ENCODE measurements at places on chromosomes 2 and 18. TPM values are rescaled to one million over a fixed set of nuclear protein-coding genes. Genes with fewer than 3 reads are reported as not detected.

DNA sequence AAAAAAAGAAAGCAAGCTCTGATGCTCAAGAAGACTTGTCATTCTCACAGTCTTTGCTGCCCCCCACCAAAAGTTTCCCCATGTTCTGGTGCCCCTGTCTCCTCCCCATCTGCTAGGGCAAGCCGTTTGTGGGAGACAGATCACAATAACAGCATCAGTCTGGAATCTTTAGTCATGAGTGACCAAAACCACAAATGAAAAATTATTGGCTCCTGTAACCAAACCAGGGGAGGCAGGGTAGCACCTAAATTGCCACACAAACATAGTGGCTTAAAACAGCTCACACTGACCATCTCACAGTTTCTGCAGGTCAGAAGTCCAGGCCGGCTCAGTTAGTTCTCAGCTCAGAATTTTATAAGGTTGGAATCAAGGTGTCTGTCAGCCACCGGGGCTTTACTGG lies 9.1 kb upstream of the B3GNT7 start:
- no peak for DNase-seq

DNA sequence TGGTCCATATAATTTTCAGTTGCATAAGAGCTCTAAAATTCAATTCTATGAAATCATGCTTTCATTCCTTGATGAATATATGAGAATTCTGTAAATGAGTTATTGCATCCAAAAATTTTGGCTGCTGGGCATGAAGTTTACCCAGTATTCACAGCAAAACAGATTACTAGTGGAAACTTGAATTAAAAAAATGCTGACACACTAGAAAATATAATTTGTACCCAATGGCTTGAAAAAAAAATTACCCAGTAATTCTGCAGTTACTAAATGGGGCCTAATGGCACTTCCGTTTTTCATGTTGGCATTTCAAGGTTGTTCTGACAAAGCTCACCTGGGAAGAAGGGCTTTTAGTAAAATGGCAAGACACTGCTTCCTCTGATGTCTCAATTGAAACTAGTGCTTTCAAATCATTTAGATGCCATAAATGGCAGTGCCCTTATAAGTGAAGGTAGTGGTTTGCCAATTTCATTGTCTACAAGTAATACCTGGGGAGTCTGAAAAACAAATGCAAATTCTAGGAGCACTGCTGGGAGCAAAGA lies 343.6 kb downstream of the TDRD15 start:
- no peak for DNase-seq

DNA sequence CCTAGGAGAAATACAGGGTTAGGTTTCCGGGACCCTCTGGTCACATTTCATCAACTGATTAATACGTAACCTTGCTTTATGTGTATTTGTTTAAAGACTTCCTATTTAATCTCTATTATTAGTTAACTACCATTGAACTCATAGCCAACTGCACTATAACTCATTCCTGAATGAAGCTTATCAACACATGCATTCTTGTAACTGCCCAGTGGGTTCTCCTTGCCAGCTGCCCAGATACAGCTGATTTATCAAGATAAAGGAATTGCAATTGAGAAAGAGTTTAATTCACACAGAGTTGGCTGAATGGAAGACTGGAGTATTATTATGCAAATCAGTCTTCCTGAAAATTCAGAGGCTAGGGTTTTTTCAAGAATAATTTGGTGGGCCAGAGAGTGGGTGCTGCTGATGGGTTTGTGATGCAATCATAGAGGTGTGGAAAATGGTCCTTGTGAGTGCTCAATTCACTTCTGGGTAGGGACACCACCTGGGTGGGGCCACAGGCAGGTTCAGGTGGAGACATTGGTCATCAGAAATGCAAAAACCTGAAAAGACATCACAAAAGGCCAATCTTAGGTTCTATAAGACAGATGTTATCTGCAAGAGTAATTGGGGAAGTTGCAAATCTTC lies 21.1 kb upstream of the NOSTRIN start:
- DNase-seq = peak; percentile 11

DNA sequence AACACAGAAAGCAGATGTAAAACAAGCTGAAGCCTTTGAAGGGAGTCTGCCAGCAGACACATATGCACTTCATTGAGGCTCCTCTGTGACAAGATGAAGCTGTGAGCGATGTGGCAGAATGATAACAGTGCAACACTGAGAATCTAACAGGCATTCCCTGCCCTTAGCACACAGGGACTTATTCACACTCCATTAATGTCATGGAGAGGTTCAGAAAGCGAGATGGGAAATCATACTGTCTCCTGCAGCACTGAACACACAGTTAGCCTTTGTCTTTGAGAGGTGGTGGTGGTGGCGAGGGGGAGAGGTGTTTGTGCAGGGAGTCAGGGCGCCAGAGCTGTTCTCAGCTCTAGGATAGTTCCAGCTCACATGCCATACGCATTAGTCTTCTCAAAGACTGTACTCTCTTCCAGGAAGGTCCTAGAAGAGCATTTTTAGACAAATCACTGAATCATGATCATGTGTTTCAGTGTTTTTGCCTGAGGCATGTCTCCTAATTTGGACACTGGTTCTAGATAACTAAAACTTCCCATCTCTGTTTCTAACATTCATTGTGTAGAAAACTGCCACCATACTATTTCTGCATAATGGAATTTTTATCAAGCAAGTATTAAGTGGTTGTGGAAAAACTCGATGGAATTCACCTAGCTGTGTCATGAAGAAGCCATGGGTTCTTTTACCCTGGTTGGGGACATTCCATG lies 93.5 kb upstream of the ITGB6 start:
- no peak for DNase-seq

Gene MBP
- total RNA-seq = 6.9 TPM

Gene INHA
- not detected for total RNA-seq

Gene CTLA4
- total RNA-seq = 0.44 TPM

Data from lung microvascular endothelial cell (primary cell).